Activated CD4-positive, alpha-beta T cell treated with anti-CD3 and anti-CD28 coated beads for 36 hours (primary cell): ENCODE measurements at places on chromosomes 2 and 18.
A peak's percentile ranks its signal among the peaks of the same experiment; 100 is the strongest.

DNA sequence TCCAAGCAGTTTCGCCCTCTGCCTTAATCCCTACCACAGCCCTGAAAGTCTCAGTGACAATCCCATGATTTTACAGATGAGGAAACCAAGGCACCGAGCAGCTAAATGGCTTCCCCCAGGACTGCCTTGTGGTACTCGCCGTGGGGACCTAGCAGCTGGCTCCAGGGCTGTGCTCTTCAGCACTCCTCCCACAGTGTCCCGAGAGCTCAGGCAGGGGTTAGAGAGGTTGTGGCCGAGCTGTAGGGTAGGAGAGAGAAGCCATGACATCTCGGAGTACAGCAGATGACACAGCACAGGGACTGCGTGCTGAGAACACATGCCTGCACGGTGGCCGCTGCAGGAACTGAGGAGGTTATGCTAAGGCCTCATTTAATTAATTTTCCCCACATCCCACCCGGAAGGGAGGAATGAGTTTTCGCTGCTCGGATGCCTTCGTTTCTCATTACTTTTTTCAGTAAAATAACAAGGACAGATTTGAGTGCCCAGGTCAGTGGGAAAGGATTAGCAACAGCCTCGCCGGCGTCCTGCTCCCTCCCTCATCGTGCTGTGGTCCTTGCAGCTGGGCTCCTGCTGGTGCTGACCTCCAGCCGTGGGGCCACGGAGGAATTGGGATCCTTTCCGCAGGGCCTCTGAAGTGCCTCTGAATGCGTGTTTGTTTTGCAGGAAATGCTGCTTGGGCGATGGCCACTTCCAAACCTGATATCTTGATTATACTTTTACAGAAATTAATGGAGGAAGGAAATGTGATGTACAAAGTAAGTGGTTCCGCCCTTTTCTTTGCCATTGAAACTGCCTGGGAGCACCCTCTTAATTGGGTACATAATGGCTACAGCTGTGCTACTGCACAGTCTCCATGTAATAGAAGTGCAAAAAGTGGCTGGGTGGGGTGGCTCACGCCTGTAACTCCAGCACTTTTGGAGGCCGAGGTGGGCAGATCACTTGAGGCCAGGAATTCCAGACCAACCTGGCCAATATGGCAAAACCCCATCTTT is 61.2 kb downstream of the WDSUB1 start:
- no peak for DNase-seq

DNA sequence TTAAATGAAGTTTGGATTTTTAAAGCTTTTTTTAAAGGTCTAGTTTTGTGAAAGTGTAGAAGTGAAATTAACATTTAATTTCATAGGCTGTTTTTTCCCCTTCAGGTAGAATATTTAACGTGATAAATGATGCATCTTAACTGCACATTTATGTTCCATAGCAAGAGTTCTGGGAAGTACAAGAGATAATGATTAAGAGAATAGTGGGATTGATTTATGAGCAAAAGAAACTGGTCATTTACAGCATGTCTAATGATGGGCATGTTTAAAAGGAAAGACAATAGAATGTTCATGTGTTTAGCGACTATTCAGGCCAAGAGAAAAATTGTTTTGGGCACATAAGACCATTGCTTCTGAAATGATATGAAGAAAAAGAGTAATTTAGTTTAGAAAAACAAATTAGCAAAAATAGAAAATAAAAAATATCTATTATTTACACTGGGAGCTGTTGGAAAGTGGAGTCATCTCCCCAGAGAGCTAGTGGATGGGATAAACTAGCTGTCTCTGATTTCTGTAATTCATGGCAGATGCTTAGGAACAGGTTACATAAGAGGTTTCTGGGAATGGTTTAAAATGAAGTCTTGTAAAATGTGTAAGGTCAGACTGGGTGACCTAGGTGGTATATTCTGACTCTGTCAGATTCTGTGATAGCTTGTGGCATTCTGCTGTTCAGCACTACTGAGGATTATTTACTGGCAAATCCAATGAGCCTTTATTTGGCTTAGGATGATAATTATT is 60.7 kb downstream of the WDR7 start:
- no peak for DNase-seq

- peak; percentile 55 for DNase-seq
Observed at GRCh38 chr2:25312958-25313710, 28.6 kb downstream of the DNMT3A start.

GRCh38 chr2:232731470-232731869 is 34.3 kb downstream of the GIGYF2 start:
- DNase-seq, result no peak

GRCh38 chr2:191171708-191172355 is 21.0 kb upstream of the STAT4 start:
- DNase-seq, result peak; percentile 48

GRCh38 chr2:95022309-95023221 is 2.9 kb upstream of the MAL start:
- peak; percentile 92 for DNase-seq
